ENCODE measurements at places on chromosomes 2 and 18.
A peak's percentile ranks its signal among the peaks of the same experiment; 100 is the strongest.

GRCh38 chr2:8514796-8515758 lies 166.8 kb upstream of the ID2 start:
- DNase-seq: no peak

DNA sequence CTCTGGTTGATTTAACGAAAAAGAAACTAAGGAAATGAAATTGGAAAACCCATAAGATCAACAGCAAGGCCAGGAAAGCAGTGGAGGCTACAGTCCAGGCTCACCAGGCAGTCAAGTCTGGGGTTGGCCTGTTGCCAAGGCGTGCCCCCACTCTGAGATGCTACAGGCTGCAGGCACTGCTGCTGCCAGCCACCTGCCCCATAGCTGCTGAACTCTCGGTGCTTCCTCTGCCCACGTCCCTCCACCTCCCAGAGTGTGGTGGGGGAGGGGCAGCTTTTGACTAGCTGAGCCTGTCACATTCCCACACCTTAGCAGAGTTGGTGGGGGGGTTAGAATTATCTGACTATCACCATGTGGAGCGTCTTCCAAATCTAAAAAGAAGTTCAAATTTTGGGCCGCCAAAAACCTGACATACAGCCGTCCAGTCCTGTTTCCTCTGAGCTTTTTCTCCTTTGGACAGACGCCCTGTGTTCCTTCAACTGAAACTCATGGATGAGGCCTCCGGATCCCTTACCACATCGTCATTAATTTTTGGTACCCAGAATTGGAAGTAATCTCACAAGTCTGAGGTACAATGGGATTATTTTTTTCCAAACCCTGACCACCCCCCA lies 3.9 kb upstream of the SH3RF3 start:
- DNase-seq: no peak

GRCh38 chr2:188292348-188293239 lies 920 bp downstream of the GULP1 start:
- DNase-seq: peak; percentile 73

DNA sequence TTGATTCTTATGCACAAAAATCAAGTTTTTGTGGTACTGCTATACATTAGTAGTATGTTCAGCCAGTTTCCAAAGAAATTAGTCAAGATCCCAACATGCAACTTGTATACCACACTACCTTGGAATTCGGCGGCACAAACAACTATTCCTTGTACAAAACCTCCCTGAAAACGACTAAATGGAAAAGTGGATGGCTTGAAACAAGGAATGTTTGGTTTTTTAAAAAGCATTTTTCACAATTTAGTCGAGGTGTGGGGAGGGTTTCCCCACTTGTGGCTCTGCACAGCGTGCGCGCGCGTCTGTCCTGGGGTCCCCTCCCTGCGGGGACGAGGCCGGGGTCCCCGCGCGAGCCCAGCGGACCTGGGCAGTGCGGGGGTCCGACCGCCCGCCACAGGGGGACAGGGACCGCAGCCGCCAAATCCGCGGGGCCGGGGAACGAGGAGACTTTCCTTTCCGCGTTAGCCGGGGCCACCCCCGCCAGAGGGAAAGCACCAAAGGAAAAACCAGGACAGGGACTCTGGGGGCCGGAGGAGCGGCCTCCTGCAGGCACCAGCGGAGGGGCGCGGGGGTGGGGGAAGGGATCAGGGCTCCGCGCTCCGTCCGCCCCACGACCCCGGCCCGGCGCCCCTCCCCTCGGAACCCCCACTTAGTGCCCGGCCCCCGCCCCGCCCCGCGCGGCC lies 534 bp upstream of the SOCS6 start:
- DNase-seq: peak; percentile 34

DNA sequence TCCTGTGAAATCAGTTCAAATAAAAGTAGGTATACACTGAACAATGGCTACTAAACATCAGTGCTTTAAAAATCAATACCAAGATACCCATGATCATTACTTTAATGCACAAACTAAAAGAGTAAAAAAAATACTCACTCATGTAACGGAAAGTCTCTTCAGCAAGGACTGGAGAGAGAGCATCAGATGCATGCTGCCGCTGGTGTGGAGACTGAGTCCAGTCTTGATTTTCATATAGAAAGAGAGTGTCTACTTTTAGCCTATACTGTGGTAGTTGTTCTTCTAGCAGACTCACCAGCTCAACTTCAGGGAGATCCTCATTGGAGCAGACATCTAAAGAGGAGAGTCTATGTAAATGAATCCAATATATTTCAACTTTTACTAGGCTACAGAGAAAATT lies 44.0 kb downstream of the TRAK2 start:
- DNase-seq: no peak

DNA sequence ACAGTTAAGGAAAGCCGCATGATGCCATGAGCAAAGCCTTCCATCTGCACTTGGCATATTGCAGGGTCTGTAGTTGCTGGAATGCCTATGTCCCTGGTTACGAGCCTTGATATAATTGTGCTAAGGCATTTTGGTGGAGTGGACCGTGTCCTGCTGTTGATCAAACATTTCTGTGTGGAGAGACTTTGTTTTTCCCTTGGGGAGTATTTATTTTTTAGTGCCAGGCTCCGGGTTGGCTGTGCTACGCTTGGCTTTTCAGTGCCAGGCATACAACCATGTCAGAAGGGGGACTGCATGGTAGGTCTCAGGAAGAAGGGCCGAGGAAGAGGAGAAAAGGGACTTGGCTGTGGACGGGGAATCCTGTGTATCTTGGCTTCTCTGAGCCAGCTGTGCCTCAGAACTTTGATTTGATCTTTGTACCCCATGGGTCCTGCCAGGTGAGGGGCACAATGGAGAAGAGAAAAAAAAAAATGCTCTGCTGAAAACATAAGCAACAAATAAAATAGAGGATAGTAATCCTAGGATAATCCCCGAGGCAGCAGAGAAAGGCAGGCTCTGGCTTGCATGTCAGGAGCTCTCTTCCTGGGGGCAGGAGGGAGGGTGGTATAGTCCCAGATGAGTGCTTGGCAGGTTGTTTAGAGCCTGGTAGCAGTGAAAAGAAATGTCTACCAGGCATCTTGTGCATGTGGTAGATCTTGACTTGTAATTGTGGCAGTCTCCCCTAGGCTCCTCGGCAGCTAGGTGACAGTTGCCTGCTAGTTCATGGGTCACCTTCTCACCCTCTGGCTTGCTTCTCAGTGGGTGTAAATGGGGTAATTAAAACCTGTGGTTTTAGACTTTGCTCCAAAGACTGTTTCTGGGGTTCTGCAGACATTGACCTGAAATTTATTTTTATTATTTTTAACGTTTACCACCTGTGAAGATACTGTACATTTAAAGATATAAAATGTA lies 233.0 kb downstream of the NEDD4L start:
- peak; percentile 74 for DNase-seq

DNA sequence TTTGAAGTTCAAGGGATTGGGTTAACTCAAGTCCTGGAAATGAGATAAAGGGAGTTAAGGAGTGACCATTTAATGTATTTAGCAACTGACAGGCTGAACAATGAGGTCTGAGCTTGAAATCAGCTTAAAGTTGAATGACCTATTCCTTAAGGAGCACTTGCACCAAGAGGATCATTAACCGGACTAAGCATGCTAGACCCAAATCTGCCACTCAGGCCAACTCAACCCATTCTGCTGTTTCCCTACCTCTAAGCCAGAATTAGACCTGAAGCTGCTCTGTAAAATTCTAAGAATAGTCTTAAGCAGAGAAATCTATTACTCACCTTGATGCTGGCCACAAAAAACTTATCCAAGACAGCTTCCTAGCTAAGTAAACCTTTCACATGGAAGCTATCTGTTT lies 59.8 kb downstream of the SPRED2 start:
- peak; percentile 70 for DNase-seq

- no peak for DNase-seq
Measured at GRCh38 chr2:168624028-168624427, 168.0 kb downstream of the CERS6 start.

DNA sequence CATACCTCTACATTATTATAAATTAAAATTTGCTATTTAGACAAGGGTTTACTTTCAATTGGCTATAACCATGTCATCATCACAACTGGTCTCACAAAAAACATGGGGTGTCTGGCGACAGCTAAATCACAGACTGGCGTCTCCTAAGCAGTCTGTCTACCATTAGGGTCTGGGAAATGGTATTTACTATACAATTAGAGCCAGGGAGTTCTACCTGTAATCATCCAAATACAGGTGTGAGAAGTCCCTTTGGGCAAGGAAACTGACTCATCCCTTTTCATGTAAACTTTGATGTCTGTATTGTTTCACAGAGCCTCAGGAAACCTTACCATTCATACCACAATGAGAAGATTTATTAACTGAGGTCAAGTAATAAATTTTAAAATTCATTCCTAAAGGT lies 126.7 kb downstream of the OLA1 start:
- DNase-seq: no peak

GRCh38 chr2:172655838-172656573 lies 79.6 kb upstream of the RAPGEF4 start:
- no peak for DNase-seq

- DNase-seq: no peak
Measured at GRCh38 chr2:177535000-177535399, 142.4 kb downstream of the AGPS start.

- DNase-seq: peak; percentile 76
Measured at GRCh38 chr2:122191331-122191730, 435.9 kb downstream of the TSN start.

DNA sequence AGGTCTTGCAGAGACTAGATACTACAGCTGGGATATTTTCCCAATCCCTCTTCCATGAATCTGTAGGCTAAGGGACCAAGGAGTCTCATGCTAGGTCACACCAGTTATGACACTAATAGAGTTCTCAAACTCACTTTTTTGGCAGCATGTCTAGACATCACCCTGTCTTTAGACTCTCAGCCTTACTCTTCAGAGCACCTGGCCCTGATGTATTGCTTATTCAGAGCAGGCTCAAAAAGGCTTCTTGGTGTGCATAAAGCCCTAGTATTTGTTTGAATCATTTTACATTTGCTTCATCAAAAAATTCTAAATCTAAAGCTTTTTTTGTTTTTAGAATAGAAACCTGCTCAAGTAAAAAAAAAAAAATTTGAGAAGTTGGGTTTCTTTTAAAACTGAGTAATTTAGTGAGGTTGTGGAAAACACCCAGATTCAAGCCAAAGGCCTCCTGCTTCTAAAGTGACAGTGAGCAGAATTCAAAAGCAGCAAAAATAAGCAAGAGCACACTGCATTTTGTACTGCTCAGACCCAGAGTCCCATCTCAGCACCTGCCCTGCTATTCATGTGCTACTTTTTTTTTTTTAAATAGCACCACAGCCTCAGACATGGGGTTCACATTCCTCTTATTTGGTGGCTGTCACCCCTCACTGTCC lies 18.0 kb upstream of the DNAH6 start:
- DNase-seq: no peak

- DNase-seq: no peak
Measured at GRCh38 chr2:75055820-75056675, 97.6 kb downstream of the POLE4 start.

GRCh38 chr2:150888337-150888736 lies 373.3 kb downstream of the RBM43 start:
- DNase-seq: no peak

- DNase-seq: peak; percentile 58
Measured at GRCh38 chr2:27347641-27348040, 8.9 kb downstream of the GTF3C2 start.

DNA sequence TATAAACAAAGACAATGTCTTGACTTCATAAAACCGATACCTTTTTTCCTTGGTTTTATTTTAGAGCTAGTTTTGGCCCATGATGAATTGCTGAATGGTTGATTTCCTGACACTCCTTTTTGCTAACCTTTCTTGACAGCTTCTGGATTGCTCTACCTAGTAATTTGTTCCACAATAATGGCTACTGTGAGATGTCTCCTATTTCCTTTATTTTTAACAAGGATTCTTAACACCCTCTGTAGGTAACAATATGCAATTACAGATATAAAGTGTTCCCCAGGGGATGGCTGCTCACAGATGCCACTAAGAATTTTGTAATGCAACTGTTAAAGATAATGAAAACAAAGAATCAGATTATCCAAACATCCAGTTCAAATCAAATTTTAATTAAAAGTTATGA lies 100.8 kb upstream of the ATP5MC3 start:
- no peak for DNase-seq

GRCh38 chr2:231708773-231709635 lies 679 bp downstream of the PTMA start:
- peak; percentile 51 for DNase-seq

DNA sequence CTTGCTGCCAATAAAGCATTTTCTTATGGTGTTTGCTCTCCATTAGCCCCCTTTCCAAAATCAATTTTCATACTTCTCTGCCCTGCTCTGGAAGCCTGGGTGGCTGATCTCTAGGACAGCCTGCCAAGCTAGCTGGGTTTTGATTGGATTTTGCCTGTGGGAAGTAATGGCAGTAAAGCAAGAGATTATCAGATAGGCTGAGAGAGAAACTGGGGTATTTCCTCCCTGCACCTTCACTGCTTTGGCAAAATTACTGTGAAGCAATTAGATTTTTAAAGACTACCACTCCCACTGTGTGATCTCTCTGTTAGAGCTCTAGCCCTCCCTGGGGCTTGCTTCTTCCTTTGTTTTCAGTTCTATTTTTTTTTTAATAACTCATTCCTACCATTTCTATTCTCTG lies 223.8 kb downstream of the DLGAP1 start:
- no peak for DNase-seq

- no peak for DNase-seq
Measured at GRCh38 chr2:164764996-164765395, 76.6 kb downstream of the COBLL1 start.

DNA sequence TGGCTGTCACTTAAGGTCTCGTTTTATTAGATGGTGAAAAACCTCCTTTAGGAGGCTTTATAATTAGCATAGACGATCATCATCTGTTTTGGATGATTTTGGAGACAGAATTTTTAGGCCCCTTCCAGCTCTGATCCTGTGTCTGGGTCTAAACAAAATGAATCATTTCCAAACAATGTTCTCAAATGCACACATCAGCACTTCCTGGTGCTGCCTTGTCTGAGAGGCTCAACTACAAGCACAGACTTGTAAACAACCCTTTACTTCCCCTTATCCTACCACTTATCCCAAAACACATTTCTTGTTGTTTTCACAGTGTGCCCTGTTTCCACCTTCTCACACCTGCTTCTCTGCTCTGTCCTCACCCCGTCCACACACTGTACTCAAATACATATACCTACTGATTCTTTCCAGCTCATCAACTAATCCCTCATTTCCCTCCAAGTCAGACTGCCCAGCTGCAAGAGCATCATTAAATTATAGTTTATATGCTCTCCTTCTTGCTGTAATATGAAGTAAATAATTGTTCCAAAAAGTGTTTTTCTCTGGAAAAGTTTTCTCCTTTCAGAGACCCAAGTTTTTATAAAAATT lies 71.2 kb upstream of the COL3A1 start:
- DNase-seq: no peak

GRCh38 chr18:76610012-76610411 lies 115.0 kb upstream of the ZNF516 start:
- no peak for DNase-seq

DNA sequence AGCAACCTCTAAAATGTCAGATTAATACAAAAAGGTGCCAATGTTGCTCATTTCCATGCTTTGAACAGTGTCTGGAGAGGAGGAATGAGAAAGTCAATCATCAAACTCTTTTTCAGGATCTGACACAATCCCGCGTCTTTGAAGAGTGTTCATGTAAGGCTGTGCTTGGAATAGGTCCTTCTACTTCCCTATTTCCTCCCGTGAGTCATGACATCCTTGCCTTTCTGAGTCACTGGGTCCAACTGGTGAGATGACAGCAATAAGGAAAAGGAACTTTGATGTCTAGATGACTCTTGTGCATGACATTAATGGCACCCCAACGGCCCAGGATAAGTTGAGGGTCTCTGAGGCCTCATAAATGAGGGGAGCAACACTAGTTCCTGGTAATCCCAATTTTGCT lies 109.0 kb upstream of the CELF4 start:
- DNase-seq: no peak

Data from WERI-Rb-1 (cell line).